CMK (cell line): ENCODE measurements at places on chromosomes 5 and 9.

DNA sequence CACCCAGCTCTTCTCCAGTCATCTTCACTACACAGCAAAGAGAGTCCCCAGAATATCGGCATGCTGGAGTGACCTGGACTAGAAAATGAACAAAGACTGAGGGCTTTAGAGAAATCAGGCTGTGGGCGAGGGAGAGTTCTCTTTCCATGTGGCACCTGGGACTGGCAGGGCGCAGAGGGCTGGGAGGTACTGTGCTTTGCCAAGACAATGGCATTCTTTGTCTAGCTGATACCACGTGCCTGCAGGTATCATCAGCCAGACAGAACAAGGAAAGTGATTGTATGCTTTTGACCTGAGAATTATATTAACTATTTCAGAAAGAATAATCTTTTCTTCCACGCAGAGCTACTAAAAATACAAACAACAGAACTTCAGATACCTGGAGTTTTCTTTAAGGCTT lies 30.5 kb downstream of the DDX31 start:
- no peak for DNase-seq

DNA sequence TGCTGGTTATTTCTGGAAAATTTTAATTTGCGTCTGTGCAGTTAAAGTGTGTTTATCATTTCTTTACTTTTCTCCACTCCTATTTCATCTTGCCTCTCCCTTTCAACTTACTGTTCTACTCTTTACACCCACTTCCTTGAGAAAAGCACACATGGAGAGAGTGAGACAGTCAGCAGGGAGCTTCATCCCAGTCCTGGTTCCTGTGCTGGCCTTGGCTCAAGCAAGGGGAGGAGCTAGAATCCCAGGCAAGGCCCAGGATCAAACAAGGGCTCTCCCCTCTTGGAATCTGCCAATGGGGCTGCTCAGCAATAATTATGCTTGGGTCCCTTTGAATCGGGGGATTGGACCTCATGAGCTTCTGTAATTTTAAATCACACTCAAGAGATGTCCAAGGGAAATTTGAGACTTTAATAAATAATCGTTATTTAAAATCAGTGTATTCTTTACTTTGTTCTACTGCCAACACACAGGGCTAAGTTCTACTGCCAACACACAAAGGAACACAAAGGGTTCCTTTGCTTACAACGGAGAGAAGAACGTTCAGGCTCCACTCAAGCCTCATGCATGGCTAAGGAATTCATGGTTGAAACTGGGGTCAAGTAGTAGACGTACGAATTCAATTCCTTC lies 439.3 kb upstream of the DAB2 start:
- no peak for DNase-seq

- no peak for DNase-seq
Observed at GRCh38 chr9:73064315-73064714, 87.3 kb upstream of the ANXA1 start.

- DNase-seq = no peak
Observed at GRCh38 chr5:77155179-77155785, 55.2 kb upstream of the PDE8B start.

- no peak for DNase-seq
Observed at GRCh38 chr5:11346336-11346735, 557.9 kb downstream of the CTNND2 start.

- no peak for DNase-seq
Observed at GRCh38 chr9:14097666-14098415, 216.1 kb downstream of the NFIB start.

DNA sequence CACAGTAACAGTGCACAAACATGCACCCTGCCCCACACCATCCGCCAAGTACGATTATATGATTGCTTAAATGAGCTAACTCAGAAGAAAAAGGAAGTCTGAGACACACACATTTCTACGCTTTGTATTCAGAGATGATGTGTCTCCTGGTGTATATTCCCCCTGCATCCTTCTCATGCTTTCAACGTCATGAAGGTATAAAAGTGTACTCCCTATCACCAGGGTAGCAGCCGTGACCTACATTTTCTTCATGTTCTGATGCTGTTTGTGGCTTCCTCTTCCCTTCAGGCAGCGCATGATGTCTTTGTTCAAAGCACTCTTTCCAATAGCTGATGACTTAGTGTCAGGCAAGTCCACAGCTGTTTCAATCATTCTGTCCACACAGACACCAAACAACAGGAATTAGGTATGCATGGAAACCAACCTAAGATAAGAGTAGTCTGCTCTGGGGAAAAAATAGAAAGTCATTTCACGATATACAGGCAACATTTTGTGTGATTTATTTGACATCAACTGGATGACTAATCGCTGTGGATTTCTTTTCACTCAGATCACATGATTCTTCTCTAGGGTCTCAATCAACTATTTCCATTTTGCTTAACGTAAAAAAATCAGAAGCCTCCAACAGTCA lies 269.4 kb upstream of the PTGER4 start:
- DNase-seq = no peak

DNA sequence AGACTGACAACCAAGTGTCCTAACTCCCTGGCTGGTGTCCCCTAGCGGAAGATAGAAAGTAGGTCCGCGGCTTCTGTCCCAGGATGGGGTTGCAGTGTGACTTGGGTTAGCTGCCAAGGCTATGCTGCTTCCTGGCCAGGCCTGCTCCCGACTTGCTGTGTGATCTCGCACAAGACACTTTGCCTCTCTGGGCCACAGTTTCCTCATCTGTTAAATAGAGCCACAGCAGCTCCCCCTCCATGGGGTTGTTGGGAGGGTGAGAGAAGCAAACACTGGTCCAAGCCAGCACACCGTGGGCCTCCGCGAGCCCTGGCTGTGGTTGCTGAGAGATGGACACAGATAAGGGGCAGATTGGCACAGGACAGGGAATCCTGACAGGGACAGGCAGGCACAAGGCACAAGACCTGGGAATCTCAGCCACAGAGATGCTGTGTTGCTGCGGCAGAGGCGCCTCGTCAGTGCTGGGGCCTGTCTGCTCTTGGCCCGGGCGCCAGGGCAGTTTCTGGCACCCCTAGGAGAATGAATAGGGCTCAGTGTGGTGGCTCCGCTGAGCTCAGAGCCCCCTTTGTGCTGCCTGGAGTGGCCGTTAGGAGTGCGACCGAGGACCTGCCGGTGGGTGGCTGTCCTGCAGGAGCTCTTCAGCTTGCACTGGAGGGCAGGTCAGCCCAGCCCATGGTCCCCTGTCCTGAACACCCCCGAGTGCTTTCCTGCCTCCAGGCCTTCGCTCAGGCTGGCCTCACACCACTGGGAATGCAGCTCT lies 1.8 kb upstream of the SH2D3C start:
- DNase-seq = no peak

- DNase-seq = no peak
Observed at GRCh38 chr9:68872026-68872501, 141.8 kb downstream of the PRKACG start.

GRCh38 chr5:63398346-63398745 lies 563.9 kb downstream of the HTR1A start:
- no peak for DNase-seq

- DNase-seq = no peak
Observed at GRCh38 chr5:143559586-143560109, 156.2 kb upstream of the NR3C1 start.

GRCh38 chr5:179986328-179986727 lies 78.6 kb upstream of the TBC1D9B start:
- DNase-seq = no peak

DNA sequence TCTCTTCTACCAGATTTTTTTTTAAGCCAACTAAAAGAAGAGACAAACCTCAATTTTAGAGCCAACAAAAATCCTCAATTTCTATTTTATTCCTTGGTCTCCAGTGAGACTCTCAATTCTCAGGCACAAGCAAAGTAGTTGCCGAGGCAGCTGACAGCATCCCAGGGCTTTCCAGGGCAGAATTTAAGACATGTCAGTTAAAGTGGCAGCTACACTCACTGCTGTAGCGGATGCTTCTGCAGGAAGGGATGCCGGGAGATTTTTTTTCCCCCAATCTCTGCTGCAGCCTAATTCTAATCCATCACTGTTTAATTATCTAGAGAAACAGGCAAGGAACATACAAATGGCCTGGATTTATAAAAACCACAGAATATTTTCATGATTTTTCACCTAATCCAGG lies 57.0 kb downstream of the TTC39B start:
- DNase-seq = no peak

DNA sequence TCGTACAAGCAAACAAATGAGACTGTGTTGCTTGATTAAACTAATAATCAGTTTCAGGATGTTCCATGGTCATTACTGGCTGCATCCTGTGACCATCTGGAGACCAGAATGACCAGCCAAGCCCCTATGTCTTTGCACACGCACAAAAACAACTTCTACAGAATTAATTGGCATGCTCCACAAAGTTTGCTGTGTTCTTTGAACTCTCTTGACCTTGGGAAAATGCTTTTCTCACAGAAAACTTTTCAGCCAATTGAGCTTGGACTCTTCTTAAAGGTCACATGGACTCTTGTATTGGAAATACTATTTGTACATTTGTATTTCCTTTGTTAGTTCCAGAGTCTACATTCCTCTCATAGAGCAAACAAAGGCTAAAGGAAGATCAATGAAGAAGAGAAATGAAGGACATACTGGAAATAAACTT lies 147.8 kb downstream of the ARRDC3 start:
- DNase-seq = no peak

GRCh38 chr5:113612060-113612496 lies 98.6 kb downstream of the YTHDC2 start:
- no peak for DNase-seq

GRCh38 chr5:122078116-122079110 lies at the start of gene LOX:
LOX (minus strand) TSS chr5:122078259; CDS start chr5:122077985, 274 bp downstream.
- DNase-seq = no peak

DNA sequence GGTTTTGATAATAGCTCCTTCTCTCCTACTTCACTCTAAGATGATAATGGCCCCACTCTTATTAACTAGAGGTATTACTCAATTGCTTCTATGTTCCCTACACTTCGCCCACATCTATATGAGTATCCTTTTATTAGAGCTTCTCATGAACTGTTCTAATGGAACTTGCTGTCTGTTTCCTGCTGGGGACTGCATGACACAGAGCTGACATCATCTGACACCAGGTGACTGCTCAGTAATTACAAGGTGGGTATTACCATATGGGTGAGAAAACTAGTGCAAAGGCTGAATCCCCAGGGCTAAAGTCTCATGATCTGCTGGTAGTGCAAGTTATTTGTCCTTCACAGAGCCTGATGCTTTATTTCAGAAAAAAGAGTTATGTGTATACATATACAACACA lies 146.2 kb upstream of the PLCXD3 start:
- DNase-seq = no peak

- DNase-seq = no peak
Observed at GRCh38 chr9:77475641-77476473, 172.3 kb downstream of the GNA14 start.

- DNase-seq = no peak
Observed at GRCh38 chr5:154652746-154653417, 102.3 kb upstream of the LARP1 start.

DNA sequence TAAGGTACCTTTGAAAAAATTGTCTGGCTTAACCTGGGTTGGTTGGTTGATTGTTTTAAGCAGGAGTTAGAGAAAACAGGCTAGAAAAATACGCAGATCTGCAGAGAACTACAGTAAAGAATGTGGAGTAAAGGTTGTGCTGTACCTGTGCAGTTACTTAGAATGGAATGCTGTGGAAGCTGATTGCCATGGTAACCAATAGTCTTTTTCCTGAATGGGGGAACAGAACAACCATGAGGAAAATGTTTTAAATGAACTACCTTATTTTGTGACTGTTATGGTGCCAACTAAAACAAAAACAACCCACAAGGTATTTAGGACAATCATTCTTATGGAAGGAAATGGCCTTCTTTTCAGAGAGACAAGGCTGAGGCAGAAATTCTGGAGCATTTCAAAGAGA lies 4.8 kb upstream of the HOMER1 start:
- DNase-seq = no peak

GRCh38 chr5:83376461-83376860 lies 95.1 kb upstream of the VCAN start:
- no peak for DNase-seq

DNA sequence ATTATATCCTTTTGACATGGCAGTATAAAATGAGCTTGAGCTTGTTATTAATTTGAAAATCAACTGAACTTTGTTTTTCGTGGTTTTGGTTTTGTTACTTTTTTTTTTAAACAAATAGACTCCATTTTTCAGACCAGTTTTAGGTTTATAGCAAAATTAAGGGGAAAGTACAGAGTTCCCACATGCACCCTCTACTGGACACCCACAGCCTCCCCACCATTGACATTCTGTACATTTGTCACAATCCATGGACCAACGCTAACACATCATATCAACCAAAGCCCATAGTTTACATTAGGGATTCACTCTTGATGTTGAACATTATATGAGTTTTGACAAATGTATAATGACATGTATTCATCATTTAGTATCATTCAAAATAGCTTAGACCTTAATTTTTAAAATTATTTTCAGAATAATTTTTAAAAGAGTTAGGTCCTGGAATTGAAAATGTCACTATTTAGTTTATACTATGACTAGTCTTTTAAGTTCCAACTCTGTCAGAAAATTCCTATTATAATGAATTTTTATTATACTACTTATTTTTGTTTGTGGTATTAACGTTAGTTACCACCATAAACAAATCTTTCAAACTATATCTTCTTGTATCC lies 35.3 kb upstream of the JMY start:
- DNase-seq = no peak

DNA sequence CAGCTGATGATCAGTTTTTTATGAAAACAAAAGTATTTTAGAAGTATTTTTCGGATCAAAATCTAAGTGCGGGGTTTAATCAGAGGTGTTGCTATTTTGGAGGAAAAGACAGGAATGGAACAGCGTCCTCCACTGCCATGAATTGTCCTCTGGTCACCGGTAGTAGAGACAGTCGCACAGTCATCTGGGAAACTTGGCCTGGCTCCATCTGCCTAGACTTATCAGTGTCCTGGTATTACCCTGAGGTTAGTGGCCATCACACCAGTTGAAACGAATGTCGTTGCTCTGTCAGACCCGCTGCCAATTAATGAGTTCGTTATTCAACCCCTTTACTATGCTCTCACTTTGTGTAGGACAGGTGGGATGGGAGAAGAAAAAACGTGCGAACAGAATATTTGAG lies 8.2 kb downstream of the TLX3 start:
- DNase-seq = no peak

DNA sequence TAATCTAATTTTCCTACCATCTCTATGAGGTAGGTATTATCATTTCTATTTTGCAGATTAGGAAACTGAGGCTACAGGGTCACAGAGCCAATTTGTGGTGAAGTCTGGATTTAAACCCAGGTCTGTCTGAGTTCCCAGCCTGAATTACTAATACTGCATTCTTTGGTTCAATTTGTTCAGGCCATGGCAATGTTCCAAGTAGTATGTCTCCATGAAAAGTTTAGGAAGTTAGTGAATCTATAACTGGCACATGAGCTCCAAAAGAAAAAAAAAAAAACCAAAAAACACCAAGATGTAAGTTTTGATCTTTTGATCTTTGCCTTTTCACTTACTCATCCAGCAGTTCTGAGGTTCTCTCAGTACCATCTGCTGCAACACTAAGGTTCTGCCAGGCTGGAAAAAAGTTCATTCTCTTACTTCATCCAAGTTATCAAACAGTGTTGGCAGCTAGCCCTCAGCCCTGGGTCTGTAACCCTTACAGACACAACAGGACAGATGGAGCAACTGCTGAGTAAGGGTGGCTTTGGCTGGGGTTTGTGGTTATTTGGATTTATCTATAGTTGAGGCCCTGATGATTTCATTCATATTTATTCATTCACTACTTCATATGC lies 4.4 kb upstream of the TMEM268 start:
- DNase-seq = no peak

- no peak for DNase-seq
Observed at GRCh38 chr5:32160228-32160627, 13.9 kb downstream of the GOLPH3 start.
